Epithelial cell of prostate (primary cell): ENCODE measurements at places on chromosomes 6 and 20.

GRCh38 chr6:45044510-45045252 is 283.4 kb upstream of the RUNX2 start:
- no peak for DNase-seq

- DNase-seq: peak; percentile 39
Observed at GRCh38 chr6:148972481-148972880, 225.7 kb downstream of the UST start.

GRCh38 chr6:219641-220198 is 72.6 kb upstream of the DUSP22 start:
- DNase-seq: no peak

DNA sequence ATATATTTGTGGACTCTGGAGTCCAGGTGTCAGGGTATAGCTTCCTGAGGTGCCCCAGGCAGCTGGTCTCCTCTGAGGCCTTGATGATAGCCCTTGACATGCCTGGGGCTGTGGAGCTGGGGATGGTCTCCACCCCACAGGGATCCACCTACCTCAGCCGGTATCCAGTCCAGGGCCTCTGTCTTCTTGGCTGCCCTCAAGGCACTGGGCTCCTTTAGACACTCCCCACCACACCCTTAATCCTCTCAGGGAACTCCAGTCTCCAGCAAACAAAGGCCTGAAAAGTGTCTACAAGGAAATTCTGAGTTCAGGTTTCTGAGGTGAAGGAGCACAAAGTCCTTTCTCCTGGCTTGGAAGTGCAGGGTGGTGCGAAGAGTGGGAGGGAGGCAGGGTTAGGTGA is 44.6 kb upstream of the DDR1 start:
- DNase-seq: no peak

DNA sequence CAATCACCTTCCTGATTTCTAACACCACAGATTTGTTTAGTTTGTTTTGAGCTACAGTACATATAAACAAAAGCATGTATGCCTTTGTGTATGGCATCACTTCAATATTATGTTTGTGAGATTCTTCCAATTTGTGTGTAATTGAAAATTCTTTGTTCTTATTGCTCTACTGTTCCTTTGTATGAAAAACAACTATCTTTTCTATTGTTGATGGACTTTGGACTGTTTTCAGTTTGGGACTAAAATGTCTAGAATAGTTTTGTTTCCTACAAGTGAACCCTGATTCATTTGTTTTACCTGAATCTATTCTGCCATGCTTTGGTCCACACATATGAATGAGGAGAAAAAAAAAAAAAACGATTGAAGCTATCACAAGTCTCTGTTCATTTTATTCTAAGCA is 21.2 kb upstream of the ZNF184 start:
- no peak for DNase-seq

DNA sequence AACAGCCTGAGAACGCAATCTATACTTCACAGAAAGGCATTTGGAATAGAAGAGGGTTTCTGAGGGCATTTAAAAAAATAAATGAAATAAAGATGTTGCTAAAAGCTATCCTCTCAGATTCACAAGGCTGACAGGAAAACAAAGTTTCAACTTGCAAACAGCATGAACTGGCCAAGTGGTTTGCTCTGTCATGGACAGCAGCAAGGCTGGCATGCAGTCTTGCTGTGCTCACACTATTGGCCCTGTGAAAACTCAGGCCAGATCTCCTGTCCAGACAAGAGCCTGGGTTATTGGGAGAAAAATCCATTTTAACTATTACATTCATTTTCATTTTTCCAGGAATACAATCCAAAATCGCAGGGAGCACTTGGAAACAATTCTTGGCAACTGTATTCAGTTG is 506.2 kb upstream of the SLC35B3 start:
- DNase-seq: no peak

DNA sequence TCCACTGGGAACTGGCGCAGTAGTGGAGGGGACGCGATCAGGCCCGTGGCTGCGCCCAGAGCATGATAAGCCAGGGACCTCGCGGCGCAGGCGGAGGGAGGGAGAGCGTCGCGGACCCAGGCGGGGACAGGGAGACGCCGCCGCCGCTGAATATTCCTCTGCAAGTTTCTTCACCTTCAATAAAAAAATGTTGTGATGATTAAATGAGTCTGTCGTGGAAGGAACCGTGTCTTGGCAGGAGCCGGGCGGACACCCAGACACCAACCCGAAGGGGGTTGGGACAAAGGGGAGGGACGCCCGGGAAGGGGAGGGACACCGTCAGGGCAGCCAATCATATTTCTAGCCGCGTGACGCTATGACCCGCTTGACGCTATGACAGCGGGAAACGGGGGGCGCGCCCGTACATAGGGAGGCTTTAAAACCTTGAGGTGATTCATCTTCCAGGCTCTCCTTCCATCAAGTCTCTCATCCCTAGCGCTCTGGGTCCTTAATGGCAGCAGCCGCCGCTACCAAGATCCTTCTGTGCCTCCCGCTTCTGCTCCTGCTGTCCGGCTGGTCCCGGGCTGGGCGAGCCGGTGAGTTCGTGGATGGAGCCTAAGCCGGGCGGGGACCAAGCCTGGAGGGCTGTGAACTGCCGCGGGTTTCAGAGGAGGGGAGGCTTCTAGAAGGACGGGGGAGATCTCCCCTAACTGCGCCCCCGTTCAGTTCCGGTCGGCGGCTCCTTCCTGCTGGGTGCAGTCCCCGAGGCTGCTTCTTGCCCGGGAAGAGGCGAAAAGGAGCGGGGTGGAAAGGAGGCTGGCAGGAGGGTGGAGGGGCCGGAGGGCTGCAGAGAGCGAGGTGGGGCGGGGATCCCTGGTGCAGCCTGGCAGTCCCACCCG is at the start of gene ULBP2:
ULBP2 (plus strand) TSS at position 432 of the 878 bp plus-strand sequence; CDS start at position 491, 59 bp downstream.
- peak; percentile 90 for DNase-seq

DNA sequence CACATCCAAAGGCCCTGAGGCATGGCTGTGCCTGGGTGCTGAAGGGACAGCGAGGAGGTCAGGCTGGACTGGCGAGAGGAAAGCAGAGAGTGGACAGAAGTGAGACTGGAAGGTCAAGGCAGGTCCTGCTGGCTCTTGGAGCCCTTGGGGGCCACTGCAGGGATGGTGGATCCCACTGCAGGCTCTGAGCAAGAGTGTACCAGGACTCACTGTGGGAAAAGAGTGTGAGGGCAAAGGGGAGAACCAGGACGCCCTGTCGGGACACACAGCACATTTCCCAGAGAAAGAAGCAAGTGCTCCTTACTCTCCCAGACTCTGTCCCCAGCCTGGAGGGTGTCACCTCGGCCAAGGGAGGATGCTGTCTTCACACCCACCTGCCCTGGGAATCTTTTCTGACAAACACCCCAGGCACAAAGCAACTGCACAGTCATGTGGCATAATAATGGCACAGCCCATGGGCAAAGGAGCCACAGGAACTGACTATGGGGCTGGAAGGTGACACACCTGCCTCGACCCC is 172.3 kb upstream of the CST7 start:
- DNase-seq: no peak

GRCh38 chr6:125255201-125255600 is 46.6 kb downstream of the HDDC2 start:
- DNase-seq: no peak

DNA sequence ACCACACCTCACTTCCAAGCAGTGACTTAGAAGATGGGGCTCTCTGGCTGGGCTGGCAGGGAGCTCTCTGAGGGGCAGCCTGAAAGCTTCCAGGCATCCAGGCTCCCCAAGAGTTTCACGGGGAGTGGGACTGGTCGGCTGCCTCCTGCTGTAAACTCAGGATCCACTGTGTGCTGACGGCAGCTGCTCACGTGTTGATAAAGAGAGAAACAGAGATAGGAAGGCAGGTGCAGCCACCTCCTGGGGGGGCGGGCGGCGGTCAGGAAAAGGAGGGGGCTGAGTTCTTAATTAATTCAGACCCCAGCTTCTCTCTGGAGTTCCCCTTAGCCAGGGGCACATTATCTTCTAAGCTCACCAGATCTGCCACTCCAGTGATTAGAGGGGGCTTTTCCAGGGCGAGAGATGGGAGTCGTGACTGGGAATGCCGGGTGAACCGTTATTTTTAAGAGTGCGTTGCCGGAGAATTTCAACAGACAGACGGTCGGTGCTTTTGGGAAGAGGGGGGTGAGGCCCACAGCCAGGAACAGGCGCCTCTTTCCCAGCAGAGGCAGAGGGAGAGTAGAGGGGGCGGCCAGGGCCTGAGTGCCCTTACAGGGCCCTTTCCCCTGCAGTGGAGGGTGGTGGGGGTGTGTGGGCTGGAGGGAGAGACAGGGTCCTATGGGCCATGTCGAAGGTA is 70.9 kb downstream of the CD40 start:
- no peak for DNase-seq
